ENCODE measurements at places on chromosomes 3 and 15.

DNA sequence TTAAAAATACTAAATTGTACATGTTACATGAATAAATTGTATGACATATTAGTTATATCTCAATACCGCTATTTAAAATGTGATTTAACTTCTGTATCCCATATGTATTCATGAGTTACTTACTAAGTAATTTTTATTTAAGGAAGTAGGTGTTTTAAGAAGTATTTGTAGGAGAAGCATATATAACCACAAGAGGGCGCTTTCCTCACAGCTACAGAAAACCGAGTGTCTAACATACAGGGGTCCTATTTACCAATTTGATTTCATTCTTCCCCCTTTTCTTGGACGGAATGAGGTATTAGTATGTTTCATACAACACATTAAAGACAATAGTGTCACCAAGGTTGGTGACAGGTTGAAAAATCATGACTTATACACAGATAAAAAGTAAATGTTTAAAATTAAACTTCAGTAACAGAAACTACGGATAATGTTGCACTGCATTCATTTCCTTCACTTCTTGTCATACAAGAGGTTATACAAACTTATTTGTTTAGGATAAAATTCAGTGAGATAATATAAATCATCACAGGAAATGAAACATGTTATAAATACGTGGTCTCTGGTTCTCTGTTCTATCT lies 253.6 kb downstream of the MAGI1 start:
- DNase-seq: peak; percentile 42

- no peak for DNase-seq
These were observed 108.3 kb upstream of the GADL1 start for GRCh38 chr3:31002730-31003129.

- DNase-seq: no peak
These were observed 19.0 kb upstream of the ARHGEF26 start for GRCh38 chr3:154102225-154102624.

GRCh38 chr3:155494332-155494731 lies 200.8 kb upstream of the STRIT1 start:
- no peak for DNase-seq

GRCh38 chr3:108966773-108967172 lies 13.1 kb upstream of the GUCA1C start:
- no peak for DNase-seq

DNA sequence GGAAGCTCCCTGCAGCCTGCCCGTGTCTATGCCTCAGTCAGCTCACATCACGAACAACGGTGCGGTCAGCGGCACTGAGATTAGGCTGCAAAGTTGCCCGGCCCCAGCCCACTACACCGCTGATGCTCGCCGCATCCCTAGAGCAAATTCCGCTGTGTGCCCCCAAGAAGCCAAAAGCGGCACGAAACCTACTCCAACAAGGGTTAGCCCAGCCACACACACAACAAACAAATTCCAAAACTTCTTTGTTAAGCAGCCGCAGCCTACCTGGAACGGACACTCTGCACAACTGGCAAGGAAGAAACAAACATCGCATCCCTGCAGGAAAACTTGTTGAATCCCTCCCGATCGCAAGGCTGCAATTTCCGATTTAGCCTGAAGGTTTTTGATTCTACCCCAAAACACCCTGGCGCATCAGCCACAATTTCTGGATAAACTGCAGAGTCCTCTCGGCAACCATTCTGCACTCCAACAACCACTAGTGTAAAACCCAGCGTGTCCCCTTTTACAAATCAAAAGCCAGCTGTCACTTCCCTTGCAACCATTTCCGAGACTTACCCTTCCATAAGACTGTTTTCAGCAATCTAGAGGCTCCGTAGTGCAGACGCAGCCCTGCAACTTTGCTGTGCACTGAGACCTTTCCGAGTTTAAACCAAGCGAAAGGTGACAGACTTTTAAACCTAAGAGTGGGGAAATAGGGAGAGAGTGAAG lies 449 bp downstream of the ROBO1 start:
- no peak for DNase-seq

- no peak for DNase-seq
These were observed 44.2 kb downstream of the ZNF589 start for GRCh38 chr3:48285132-48285531.

GRCh38 chr3:69738315-69738714 lies 949 bp upstream of the MITF start:
- DNase-seq: peak; percentile 5

DNA sequence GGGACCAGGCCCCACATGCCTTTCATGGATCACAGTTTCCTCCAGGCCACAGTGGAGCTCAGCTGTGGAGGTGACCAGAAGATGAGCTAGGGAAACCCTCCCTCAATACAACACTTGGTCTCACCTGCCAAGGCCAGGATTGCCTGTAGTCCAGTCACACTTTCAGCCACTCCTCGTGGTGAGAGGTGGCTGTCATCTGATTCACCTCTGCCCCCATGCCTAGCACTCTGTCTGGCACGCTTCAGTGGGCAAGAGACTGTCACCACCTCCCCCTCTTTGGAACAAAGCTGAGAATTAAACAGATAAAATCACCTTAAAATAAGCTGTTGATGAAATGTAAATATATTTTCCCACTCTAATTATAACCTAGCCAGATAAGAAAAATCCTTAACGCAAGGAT lies 4.0 kb upstream of the IL17RD start:
- no peak for DNase-seq

- DNase-seq: no peak
These were observed 127.7 kb upstream of the TLE3 start for GRCh38 chr15:70225416-70225815.

- no peak for DNase-seq
These were observed 179.2 kb downstream of the EDEM1 start for GRCh38 chr3:5366746-5367145.

DNA sequence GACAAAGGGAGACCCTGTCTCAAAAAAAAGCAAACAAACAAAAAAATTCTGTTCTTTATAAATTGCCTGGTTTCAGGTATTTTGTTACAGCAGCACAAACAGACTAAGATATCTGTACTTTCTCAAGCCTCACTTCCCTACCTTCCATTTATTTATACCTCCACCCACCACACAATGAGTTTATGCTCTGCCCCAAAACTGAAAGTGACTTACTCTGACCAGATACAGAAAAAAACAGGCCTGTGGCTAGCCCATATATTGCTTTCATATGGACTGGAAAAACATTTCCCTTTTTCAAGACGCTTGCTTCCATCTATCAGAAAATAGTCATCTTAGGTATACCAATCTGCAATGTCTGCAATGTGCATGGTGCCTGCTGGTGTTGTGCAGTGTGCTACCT lies 8.7 kb upstream of the GPD1L start:
- no peak for DNase-seq

- no peak for DNase-seq
These were observed 762.5 kb downstream of the AGBL1 start for GRCh38 chr15:86842199-86842598.

Data from T47D (cell line).